GM12865 (cell line): ENCODE measurements at places on chromosomes 5 and 9.

GRCh38 chr5:124654418-124654817 lies 92.0 kb downstream of the ZNF608 start:
- DNase-seq, result no peak

GRCh38 chr9:37066139-37066725 lies 32.2 kb upstream of the PAX5 start:
- DNase-seq, result peak; percentile 35

DNA sequence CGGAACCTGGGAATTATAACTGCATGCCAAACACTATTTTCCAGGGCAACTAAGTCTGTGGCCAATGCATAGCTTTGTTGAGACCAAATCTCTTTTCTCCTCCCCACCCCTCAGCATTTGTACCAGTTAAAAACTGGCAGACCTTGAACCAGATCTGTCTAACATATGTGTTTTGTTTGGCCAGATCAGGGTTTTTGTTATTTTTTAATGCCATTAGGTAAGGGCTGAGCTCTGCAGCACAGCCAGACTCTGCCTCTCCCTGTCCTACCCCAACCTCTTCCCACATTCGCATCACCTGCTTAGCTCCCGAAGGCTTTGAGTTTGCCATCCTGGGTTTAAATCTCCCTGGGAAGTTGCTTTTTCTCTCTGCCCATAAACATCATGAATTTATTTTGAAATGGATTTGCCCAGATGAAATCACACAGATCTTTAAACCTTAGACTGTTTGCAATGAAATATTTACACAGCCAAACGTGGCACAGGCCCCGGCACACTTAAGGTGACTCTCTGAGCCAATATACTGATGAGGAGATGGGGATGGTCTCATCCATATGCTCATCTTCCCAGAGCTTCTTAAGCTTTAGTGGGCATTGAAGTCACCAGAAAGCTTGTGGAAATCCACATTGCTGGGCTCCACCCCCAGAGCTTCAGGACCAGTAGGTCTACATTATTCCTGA lies 54.0 kb upstream of the ALDH1B1 start:
- DNase-seq, result no peak

- DNase-seq, result no peak
Observed at GRCh38 chr9:107221321-107221720, 61.8 kb upstream of the RAD23B start.

- no peak for DNase-seq
Observed at GRCh38 chr5:73999297-73999696, 373.3 kb downstream of the ARHGEF28 start.

DNA sequence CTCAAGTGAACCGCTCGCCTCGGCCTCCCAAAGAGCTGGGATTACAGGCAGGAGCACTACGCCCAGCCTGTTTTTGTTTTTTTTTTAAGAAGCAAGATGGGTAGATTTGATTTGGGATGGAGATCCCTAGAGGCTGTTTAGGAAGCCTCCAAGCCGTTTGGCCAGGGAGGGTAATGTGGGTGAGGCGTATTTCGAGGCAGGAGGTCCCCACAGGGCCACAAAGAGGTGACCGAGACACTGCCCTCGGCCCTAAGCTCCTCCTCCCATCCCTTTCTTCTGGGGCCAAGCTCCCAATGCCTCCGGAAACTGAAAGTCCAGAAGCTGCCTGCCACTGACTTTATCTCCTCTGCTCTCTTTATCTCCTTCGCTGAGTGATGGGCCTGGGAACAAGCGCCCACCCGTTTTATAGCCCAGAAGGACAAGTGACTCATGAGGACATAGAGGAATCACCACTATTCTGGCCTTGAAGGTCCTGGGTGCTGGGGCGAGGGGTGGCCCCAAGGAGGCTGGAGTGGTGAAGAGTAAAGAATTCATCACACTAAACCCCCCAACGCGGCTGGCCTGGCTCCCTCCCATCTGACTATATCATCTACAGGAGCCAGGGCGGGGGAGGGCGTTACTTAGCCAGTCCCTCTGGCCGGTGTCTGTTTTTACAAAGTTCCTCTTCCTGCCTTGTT lies 2.0 kb upstream of the RALGDS start:
- DNase-seq, result no peak

GRCh38 chr9:95773053-95773418 lies 102.5 kb upstream of the ERCC6L2 start:
- DNase-seq, result no peak

DNA sequence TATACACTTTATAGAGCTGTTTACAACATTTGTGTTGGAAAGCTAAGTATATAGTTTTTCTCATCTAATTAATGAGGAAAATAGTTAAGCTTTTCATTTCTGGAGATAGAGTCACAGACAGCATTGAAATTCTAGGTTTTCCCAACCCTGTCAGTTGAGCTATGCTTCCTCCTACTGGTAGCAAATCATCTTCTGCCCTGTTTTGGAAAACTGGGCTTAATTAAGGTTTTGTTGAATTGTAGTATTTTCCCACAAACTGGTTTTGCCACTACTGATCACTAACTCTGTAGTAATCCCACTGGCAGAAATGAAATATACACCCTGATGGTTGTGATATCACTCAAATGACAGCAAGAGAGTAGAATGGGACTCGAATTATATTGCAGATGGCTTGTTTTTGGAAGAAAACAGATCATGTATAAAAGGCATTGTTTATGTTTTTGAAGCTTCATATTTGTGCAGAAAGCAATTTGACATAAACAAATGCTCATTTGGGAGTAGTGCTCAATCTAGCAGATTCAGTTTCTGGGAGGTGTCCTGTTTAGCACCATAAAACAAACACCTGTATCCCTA lies 46.6 kb downstream of the CD180 start:
- no peak for DNase-seq

- DNase-seq, result no peak
Observed at GRCh38 chr9:121529237-121529987, 29.8 kb upstream of the GGTA1 start.

GRCh38 chr5:59673438-59674058 lies 220.0 kb downstream of the PDE4D start:
- peak; percentile 53 for DNase-seq

DNA sequence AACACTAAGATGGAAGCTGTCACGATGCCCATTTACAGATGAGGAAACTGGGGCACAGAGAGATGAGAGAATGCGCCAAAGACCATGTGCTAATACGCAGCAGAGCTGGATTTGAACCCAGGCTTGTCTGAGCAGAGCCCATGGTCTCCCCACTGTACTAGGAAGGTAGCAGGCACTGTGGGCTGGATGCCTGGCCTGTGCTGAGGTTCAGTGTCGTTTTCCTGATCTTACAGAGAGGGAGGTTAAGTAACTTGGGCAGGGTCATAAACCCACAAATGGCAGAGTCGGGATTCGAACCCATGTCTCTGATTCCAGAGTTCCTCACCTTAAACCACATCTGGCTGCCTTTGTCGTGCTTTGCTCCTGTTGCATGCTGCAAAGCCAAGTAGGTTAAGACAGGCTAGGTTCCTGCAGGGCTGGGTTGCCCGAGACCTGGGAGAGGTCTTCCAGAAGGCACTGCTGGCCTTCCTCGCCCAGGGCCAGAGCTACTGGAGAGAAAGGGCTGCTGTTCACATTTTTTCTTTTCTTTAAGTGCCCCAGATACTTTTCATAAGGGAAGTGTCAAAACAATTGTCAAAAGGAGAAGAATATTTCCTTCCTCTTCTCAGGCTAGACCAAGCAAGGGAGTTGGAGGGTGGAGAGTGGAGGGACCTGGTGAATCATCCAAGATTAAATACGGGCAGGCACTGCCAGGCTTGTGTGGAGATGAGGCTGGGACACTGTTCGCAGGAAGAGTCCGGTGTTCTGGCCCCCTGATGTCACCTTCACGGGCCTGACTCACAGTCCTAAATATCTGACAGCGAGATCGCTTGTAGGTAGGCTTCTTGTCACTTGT lies 3.2 kb downstream of the NEK6 start:
- DNase-seq, result peak; percentile 75

DNA sequence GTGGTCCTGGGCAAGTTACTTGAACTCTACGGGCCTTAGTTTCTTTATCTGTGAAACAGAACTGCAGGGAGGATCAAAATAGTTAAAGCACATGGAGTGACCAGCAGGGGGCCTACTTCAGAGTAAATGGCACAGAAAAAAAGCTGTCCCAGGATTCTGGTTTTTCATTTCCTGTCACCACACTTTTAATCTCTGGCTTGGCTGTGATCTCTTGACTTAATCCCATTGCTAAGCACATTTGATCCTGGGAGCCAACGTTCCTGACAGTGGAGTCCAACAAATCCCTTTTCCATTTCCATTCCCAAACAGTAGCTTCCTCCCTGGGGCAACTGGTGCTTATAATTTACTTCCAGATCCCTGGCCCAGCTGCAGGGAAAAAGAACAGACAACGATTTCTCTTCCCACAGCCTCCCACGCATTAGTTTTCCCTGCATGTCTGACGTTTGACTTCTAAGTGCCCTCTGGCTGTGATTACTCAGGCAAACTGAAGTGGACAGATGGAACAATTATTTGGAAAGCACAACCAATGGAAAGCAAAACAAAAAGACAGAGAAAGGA lies 136.5 kb upstream of the STK32A start:
- peak; percentile 46 for DNase-seq

- no peak for DNase-seq
Observed at GRCh38 chr5:58629271-58630159, 46.6 kb downstream of the RAB3C start.

GRCh38 chr9:129384491-129385210 lies 206.6 kb upstream of the IER5L start:
- DNase-seq, result no peak

DNA sequence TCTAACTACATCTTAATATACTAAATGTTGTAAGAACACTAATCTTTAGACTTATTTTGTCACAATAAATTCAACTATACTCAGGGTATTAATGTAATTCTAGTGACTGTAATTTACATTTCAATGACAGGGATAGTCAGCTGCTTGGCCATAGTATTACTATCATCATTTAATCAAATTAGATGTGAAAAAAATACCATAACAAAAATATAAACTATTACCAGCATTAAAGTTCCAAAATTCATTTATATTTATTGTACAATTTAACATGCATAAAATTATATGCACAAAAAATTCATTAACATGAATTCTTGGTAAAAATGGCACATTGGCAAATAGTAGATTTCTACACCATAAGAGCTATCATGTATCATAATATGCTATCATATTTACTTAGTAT lies 28.9 kb downstream of the FNIP1 start:
- no peak for DNase-seq
